Stimulated activated CD4-positive, alpha-beta T cell treated with anti-CD3 and anti-CD28 coated beads, Interleukin-4, amount 100 ng/mL, for 24 hours (primary cell): ENCODE measurements at places on chromosomes 13 and 19.
A peak's percentile ranks its signal among the peaks of the same experiment; 100 is the strongest.

GRCh38 chr19:55642153-55643002, 1.1 kb upstream of the ZNF581 start:
- peak; percentile 43 for DNase-seq

DNA sequence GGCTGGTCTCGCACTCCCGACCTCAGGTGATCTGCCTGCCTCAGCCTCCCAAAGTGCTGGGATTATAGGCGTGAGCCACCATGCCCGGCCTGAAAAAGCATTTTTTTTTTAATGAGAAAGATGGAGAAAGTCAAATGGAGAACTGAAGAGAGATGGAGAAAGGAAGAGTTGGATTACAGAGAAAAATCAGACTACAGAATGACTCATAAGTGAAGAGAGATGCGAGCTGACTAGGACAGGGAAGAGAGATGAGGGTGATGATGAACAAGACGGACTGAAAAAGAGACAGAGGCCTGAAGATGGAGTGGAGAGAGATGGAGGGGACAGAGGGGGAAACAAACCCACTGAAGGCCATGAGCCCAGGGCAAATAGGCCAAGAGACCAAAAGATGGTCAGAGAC, 1.5 kb downstream of the DHX34 start:
- DNase-seq = no peak

- no peak for DNase-seq
These were observed 10.8 kb downstream of the UBXN6 start for GRCh38 chr19:4446704-4447200.

- DNase-seq = no peak
These were observed 23.9 kb downstream of the CCDC70 start for GRCh38 chr13:51885651-51886050.

GRCh38 chr13:101511161-101511560, 58.7 kb downstream of the ITGBL1 start:
- DNase-seq = no peak

GRCh38 chr19:47765523-47766358, 12.8 kb upstream of the SELENOW start:
- DNase-seq = peak; percentile 44

DNA sequence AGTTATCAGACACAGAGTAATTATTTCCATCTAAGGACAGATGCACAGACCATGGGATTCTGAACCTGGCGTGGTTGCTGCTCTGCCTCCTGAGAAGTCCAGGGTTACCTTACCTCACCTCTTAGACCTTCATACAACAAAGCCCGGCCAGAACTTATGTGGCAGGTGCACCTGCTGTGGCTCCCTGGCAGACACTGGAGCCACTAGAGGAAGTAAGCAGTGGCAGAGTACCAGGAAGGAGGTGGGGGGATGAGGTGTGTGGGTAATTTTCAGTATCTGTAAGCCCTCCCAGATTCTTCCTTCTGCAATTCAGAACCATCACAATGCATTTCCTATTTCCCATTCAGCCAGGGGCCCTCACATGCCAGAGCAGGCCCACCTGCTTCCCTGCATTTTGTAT, 106.1 kb upstream of the DOCK9 start:
- DNase-seq = no peak
